Activated T-cell treated with anti-CD3 and anti-CD28 coated beads, Interleukin-2, amount 50 U/mL, for 48 hours (primary cell): ENCODE measurements at places on chromosomes 1 and 21.

DNA sequence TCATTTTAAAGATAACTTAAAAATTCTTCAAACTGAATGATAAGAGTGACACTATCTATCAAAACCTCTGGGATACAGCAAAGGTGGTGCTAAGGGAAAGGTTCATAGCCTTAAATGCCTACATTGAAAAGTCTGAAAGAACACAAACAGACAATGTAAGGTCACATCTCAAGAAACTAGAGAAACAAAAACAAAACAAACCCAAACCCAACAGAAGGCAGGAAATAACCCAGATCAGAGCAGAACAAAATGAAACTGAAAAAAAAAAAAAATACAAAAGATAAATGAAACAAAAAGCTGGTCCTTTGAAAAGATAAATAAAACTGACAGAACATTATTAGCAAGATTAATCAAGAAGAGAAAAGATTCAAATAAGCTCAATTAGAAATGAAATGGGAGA lies 6.8 kb downstream of the ODF2L start:
- no peak for DNase-seq

DNA sequence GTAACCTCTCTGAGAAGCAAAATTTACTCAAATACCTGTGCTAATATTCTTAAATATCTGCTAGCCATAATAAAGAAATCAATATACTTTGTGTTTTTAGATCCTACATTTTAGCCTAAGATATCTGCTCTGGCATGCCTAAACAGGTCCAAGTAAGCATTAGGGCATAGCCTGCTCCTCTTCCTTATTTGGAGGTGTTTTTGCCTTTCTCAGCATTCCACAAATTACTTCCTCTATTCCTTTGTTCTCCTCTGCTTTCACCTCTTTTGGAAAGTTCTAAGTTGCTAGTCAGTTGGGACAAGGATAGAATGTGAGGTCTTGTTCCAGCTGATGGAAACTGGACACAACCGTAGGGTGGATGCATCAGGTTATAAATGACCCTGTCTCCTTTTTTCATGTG lies 7.2 kb upstream of the OR10X1 start:
- DNase-seq = no peak

GRCh38 chr1:97144527-97144926 lies 422.9 kb downstream of the PTBP2 start:
- no peak for DNase-seq

- DNase-seq = peak; percentile 6
Observed at GRCh38 chr1:54109129-54110090, 43.4 kb downstream of the CDCP2 start.

DNA sequence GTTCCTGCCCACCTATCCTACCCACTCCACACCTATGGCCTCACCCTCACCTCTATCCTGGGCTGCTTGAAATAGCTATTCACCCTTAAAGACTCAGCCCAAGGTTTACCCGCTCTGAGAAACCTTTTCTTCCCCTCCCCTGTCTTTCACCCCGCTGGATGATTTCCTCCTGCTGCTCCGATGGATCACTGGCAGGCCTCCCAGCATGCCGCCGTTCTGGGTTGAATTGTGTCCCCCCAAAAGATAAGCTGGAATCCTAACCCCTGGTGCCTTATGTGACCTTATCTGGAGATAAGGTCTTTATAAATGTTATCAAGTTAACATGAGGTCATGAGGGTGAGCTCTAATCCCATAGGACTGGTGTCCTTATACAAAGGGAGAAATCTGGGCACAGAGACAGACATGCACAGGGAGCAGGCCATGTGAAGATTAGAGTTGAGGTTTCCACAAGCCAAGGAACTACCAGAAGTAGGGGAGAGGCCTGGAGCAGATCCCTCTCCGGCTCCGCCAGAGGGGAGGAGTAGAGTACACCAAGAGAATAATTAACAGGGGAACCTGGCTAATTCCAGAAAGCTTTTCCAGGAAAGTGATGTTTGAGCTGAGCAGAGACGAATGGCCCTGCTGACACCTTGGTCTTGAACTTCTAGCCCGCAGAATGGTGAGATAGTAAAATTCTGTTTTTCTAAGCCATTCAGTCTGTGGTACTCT lies 110.0 kb upstream of the SERBP1 start:
- no peak for DNase-seq

- no peak for DNase-seq
Observed at GRCh38 chr1:109712321-109712864, 342 bp downstream of the GSTM5 start.

DNA sequence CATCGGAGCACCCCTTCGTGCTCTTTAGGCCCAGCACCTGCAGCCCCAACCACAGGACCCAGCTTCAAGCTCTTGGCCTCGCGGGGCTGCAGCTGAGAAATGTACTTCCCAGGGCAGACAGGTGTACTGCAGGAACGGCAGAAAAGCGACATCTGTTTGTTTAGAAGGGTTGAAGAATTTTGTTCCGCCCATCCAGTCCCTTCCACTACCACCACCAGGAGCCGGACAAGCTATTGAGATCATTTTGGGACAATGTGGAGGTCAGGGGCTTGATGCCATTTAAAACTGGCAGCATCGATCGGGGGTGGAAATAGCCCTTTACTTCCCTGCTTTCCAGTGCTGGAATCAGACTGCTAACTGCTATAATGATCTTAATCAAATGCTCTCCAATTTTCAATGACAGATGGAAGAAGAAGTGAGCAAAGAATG lies 1.7 kb downstream of the SERTAD4 start:
- no peak for DNase-seq

GRCh38 chr1:87560137-87560536 lies 231.5 kb downstream of the LMO4 start:
- no peak for DNase-seq

- DNase-seq = no peak
Observed at GRCh38 chr1:244352156-244352830, 99.4 kb downstream of the ADSS2 start.
